ENCODE measurements at places on chromosomes 5 and 9. TPM values are rescaled to one million over a fixed set of nuclear protein-coding genes. Genes with fewer than 3 reads are reported as not detected.
A peak's percentile ranks its signal among the peaks of the same experiment; 100 is the strongest.

- no peak for DNase-seq
Measured at GRCh38 chr5:158629591-158630312, 470.0 kb downstream of the EBF1 start.

DNA sequence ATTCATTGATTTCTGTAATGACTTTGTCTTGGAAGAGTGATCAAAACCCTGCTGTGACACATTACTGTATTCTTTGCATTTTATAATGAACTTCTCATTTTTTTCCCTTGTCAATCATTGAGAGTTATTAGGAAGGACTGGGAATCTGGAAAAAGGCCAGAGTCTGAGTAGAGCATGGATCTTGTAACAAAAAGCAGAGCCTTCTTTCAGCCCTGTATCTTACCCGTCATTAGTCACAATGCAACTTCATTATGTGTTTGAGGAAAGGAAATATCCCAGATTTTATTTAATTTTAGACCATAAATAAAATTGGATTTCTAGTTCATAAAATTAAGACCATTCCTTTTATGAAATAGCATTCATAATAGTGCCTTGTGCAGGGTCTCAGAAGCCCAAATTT, 131.4 kb downstream of the ARHGEF28 start:
- DNase-seq: no peak

DNA sequence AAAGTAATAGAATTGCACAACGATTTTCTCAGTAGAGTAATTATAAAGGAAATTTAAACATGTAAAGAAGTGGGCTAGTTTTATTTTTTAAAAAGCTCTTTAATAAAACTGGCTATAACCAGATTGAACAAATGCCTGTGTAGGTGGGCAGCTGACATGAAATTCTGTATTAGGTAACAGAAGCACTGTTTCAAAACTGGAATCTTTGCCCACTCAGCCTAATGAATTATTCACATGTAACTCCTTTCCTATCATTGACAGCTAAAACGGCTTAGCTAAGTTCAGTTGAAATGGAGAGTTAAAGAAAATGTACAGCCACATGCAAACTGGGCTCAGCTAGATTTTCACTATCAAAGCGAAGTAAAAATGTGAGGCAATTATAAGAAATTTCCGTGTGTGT, 1300.1 kb upstream of the ACO1 start:
- DNase-seq: no peak

DNA sequence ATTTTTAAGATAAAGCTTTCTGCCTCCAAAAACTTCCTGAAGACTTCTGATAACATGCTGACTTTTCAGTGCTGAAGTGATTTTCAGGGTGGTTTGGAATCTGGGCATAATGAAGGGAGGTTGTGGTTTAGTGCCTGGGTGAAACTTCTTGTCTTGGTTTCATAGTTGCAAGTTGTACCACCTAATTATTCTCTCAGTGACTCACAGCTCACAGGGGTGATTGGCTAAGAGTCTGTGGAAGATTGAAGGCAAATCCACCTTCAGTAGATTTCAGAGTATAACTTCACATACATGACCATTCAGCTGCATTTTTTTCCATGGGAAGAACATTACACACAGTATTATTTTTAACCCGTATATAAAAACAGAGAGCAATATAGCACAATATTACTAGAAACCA, 199.9 kb downstream of the PTTG1 start:
- DNase-seq: no peak

GRCh38 chr5:82806513-82806912, 270.7 kb downstream of the TMEM167A start:
- DNase-seq: peak; percentile 45

IFNA21 gene
- not detected for total RNA-seq

- no peak for DNase-seq
Measured at GRCh38 chr9:127034691-127035090, 87.7 kb downstream of the ANGPTL2 start.

TMEFF1 gene
- total RNA-seq: 14.8 TPM

IL3 gene
- not detected for total RNA-seq

- no peak for DNase-seq
Measured at GRCh38 chr5:155838394-155838793, 488.6 kb upstream of the SGCD start.

GLIPR2 gene
- 150 TPM for total RNA-seq

PGM5 gene
- 1.8 TPM for total RNA-seq

- DNase-seq: peak; percentile 25
Measured at GRCh38 chr5:171537070-171537849, 117.8 kb downstream of the FGF18 start.

DNA sequence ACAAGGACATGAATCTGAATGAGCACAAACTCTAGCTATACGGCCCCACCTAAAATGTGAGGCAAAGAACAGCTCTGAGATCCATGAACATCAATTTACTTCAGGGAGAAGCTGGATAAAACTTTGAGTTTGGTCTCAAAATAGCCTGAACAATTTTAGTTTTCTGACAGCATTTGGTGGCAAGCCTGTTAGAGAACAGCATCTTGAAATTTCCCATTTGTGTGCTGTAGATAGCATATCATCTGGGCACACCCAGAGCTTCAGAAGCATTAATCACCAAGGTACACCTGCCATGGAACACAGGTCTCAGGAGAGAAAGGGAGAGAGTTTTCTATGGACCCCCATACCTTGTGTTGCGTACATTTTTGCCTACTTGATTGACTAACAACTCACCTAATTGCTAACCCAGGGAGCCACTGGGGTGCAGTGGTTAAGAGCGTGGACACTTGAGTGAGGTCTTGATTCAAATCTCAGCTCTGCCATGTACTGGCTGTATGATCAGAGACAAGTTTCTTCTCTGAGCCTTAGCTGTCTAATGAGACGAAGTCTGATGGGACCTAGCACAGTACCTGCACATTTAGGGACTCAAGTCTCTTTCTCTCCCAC, 264.9 kb downstream of the PIK3R1 start:
- DNase-seq: no peak

DNA sequence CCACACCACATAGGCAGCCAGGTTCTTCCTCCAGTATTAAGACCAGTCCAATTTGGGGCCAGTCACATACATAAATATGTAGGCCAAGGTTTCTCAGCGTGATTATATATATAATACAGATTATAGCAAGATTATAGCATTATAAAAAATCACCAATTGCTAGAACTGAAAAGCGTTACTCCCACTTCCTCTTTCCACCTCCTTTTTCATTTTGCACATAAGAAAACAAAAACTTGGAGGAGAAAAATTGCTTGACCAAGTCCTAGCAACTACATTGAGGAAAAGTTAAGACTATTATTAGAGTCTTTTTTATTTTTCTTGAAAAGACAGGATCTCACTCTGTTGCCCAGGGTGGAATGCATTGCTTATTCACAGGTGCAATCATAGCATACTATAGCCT, 262.7 kb upstream of the KCNN2 start:
- no peak for DNase-seq

GRCh38 chr9:35499029-35499700, 9.3 kb downstream of the RUSC2 start:
- DNase-seq: no peak

DNA sequence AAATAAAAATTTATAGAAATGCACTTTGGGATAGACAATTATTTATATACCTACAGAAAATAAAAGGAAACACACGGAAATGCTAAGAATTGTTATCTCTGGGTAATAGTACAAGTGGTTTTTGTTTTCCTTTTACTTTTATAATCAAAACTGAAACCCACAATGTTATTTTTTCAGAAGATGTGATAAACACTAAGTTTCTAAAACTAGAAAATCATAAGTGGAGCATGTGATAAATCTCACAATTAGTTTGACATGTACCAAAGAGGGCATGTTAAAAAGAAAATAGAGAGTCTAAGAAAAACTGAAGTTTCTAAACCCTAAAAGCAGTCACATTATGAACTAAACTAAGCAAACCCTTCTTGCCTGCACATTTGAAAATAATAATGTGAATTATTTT, 61.1 kb downstream of the OXCT1 start:
- DNase-seq: no peak

GRCh38 chr9:104903609-104904008, 24.3 kb downstream of the ABCA1 start:
- DNase-seq: peak; percentile 89

GRCh38 chr5:111733571-111733970, 23.4 kb downstream of the NREP start:
- DNase-seq: no peak

GRCh38 chr5:149823375-149823774, 93.3 kb downstream of the PPARGC1B start:
- DNase-seq: no peak

DPM2 gene
- total RNA-seq: 34.3 TPM

DNAI1 gene
- 1.8 TPM for total RNA-seq

GRCh38 chr5:19927919-19928318, 60.1 kb downstream of the CDH18 start:
- DNase-seq: no peak

DNA sequence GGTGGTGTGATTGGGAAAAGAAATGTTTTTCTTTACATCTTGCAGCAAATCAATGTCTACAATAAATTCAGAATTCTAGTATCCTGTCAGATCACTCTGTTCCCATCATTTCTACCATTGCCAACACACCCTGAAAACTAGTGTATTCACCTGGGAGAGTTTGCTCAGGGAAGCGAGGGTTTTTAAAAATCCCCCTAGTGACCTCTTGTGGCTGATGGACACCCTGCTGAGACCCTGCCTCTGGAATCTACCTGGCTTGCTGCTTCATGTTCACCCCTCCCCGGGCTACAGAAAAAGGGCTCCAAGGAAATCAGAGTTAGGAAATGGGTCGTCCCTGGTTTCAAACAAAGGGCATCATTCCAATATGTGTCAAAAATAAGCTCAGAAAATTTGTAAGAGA, 21.4 kb upstream of the ALDOB start:
- no peak for DNase-seq

RICTOR gene
- total RNA-seq: 43.2 TPM

FAM78A gene
- 0.73 TPM for total RNA-seq

DNA sequence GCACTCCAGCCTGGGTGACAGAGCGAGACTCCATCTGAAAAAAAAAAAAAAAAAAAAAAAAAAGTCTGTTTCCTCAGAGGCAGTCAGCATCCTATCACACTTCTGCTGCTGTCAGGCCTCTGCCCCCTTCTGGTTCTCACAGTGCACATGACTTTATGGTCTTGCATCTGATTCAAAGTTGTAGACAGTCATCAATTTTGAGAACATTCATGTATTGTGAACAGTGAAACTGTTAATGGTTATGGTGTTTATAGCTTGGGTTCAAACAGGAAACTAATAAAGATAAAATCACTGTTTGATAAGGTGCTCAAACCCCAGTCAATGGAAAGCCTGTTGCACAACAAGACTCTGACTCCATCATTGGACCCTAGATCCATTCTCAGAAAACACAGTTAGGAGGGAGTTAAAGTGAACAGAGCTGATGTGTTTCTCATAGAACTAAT, 61.4 kb downstream of the FOXD1 start:
- DNase-seq: no peak

SUSD3 gene
- not detected for total RNA-seq

DNA sequence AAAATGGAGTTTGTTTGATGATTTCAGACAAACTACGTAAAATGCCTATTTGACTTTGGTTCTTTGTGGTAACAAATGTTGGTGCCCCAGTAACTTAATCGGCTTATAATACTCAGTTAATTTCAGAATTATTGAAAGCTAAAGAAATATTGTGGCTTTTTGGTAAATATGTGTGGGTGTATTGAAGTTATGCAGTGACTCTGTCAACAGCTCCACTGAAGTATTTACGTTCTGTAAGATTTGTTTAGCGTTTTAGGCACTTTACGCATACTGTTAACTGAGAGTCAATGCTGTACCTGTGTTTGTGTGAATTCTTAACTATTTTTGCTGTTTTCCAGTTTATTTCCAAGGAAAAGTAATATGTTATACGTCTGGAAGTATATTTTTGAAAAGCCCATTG, 2.2 kb downstream of the RAD23B start:
- DNase-seq: no peak

Data from astrocyte (in vitro differentiated cells and primary cell).